ENCODE measurements at places on chromosomes 5 and 9.
A peak's percentile ranks its signal among the peaks of the same experiment; 100 is the strongest.

DNA sequence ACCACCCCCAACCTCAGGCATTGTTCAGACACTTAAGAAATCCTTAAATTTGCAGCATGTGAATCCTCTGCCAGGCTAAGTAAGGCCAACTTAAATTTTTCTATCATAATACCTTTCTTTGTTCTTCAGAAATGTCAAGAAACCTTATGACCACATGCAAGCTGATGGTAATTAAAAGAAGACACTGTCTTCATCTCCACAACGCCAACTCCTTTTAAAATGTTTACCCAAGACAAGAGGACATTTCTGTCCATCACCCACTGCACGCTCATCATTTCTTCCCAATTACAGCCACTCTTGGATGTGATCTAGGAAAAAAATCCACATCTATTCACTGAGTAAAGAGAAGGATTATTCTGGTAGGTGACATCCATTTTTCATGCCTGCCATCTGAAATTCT, 6.1 kb upstream of the IFNK start:
- DNase-seq = no peak

DNA sequence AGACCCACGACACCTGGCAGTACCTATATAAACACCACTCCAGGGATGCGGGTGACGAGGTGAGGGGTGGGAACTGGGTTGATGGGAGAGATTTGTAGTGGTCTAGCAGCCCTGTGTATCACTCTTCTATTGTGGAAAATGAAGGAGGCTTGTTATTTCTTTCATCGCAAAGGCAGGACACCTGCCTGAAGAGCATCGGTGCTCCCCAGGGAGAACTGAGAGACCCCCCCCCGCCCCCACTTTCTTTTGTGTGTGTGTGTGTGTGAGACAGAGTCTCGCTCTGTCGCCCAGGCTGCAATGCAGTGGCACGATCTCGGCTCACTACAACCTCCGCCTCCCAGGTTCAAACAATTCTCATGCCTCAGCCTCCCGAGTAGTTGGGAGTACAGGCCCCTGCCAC, 8.3 kb upstream of the WDR5 start:
- DNase-seq = no peak

GRCh38 chr9:75239176-75239575, 150.9 kb downstream of the OSTF1 start:
- no peak for DNase-seq

- DNase-seq = no peak
Measured at GRCh38 chr5:104015765-104016164, 453.2 kb upstream of the NUDT12 start.

GRCh38 chr9:21294364-21294774, 10.7 kb downstream of the IFNA5 start:
- peak; percentile 10 for DNase-seq

GRCh38 chr5:14431534-14431933, 150.1 kb upstream of the OTULINL start:
- no peak for DNase-seq

All from 8988T (cell line).